ENCODE measurements at places on chromosomes 6 and 20.

GRCh38 chr6:119137194-119138072 is 59.0 kb upstream of the FAM184A start:
- no peak for DNase-seq

DNA sequence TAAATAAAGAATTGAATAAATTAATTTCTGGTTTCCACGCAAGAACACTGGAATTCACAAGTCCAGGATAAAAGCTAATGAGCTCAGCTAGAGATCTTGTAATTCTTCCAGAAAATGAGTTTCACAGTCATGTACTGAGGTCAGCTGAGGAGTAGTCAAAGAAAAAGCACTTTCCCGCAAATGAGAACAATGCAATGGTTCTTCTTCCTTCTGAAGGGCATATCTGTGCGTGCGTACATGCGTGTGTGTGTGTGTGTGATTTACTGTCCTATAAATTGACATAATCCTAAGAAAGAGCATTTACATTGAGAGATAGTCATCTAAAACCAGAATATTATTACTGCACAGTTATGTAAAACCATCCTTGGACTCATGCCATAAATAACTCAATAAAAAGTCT is 968.9 kb upstream of the EYS start:
- DNase-seq: peak; percentile 14

- no peak for DNase-seq
Observed at GRCh38 chr6:35634316-35634715, 54.4 kb downstream of the FKBP5 start.

DNA sequence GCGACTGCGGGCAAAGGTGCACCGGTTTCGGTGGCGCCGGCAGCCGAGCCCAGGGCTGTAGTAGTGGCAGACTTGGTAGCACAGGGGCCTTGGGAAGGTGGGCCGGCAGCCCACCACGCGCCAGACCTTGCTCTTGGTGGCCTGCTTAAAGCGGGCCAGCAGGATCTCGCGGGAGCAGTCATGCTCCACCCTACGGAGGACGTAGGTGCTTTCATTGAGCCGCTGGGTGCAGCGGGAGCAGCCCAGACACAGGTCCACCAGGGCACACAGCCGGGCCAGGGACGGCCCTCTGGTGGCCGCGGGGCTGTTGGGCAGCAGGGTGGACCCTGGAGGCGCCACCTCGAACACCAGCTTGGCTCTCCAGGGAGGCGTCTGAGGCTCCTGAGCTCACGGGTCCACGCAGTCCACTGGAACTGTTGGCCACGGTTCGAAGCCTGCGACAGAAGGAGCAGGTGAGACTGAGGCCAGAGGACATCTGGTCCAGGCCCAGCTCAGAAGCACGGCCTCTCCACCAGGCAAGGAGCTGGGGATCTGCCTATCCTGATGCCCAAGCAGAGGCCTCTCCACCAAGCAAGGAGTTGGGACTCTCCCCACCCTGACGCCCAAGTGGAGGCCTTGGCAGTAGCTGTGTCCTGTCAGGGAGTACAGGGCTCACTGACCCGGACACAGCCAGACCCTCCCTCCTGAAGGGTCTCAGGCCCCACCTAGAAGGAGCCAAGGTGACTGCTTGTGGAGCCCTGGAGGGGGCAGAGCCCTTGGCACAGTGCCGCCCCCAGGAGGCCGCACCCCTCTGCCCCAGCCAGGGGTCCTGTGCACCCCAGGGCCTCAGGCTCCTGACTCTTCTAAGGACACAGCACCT is 1.0 kb downstream of the HELZ2 start:
- no peak for DNase-seq

DNA sequence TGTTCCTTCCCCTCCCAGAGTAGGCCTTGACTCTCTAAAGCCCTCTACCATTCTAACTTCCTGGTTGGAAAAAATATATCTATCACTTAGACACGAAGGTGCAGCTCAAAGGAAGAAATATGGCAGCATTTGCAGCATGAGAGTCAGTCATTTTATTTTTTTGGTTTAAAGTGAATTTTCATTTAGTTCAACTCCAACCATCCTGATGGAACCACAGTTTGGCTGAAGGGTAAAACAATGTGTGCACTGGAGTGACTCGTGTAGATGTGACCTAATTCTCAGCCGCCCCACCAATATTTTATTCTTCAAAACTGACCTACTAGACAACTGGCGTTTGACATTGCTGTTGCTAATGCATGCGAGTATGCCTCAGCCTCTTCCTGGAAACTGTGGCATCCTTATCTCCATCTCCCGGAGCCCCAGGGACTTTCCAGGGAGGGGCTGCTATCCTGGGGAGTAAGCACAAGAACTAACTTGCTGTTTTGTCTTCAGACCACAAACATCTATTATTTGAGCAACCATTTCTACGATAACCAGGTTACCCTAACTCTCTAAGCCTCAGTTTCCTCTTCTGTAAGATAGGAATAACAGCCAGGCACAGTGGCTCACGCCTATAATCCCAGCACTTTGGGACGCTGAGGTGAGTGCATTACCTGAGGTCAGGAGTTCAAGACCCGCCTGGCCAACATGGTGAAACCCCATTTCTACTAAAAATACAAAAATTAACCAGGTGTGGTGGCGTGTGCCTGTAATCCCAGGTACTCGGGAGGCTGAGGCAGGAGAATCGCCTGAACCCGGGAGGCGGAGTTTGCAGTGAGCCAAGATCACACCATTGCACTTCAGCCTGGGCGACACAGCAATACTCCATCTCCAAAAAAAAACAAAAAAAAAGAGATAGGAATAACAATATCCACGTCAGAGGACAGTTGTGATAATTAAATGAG is 148.7 kb upstream of the JARID2 start:
- DNase-seq: no peak

- peak; percentile 45 for DNase-seq
Observed at GRCh38 chr6:156557251-156557910, 219.8 kb upstream of the ARID1B start.
